ENCODE measurements at places on chromosomes 2 and 18.

GRCh38 chr2:33492399-33493134 is 16.1 kb downstream of the RASGRP3 start:
- DNase-seq = no peak

GRCh38 chr18:54254265-54254758 is 15.0 kb upstream of the POLI start:
- no peak for DNase-seq

DNA sequence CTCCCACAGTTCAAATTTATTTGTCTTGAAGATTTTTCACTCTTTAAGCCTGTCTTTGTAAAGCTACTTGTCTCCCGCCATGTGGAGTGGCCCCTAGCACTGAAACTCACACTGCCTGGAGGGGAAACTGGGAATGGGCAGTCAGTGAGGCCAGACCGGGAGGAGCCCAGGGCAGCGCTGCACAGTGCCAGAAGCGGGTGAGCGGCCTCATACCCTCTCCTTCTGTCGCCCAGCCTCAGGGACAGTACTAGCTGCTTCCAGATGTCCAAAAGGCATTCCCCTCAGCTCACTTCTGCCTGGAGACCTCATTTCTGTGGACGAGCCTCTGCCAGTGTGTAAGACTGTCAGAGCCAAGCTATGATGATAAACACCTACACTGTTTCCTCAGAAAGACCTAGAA is 79.9 kb downstream of the SEPTIN10 start:
- DNase-seq = no peak

GRCh38 chr18:52546686-52547346 is 206.8 kb downstream of the DCC start:
- DNase-seq = no peak

- DNase-seq = no peak
These were observed 1.1 kb downstream of the CHN1 start for GRCh38 chr2:175003875-175004729.

- no peak for DNase-seq
These were observed 41.2 kb downstream of the SAP130 start for GRCh38 chr2:127986548-127987079.

GRCh38 chr2:199108056-199108455 is 349.7 kb downstream of the SATB2 start:
- no peak for DNase-seq

DNA sequence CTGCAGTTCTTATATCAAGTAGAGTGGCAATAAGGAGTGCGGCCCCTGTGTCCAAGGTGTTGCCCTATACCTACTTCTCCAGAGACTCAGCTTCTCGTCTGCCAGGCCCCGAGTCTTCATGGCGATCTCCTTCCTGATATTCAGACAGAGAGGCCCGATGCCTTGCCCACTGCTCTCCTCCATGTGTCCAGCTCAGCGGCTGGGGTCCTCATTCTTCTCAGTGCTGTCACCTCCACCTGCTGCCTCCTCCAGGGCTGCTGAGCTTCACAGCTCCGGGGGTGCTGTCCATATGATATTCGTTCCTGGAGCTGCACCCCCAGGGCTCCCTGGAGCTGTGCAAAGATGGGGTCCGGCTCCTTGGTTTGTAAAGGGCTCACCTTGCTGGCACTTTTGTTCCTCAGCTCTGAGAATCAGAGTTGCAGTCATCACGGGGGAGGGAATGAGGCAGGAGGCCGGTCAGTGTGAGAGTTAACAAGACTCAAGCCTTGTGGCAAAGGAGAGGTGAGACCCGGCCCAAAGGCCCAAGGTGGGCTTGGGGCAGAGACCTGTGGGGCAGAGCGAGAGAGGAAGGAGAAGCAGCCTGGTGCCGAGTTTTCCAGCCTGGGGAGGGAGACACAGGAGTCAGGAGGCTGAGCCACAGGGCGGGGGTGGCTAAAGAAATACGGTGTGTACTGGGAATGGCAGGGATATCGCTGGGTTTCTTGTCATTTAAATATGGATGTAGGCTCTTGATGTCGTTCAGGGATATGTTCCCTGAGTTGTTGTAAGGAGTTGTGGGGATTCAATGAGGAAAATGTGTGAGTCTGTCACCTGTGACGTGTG is 120.6 kb downstream of the CTIF start:
- no peak for DNase-seq

GRCh38 chr2:219155054-219155644 is 5.5 kb downstream of the NHEJ1 start:
- peak; percentile 38 for DNase-seq

DNA sequence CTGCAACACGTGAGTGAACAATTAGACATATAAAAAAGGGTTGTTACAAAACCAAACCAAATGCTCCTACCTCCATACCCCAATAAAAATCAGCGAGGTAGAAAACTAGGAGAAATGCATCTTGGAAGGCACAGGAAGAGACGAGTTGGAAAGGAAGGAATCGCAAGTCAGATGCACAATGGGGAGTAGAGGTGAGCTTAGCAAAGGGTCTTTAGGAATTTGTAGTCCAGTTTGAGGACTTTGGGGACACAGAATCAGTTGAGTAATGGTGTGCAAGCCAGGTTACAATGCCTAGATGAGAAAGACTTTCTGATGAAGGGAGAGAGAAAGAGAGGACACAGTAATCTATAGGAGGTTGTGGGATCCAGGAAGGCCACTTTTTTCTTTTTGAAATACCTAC is 35.7 kb downstream of the XRCC5 start:
- no peak for DNase-seq

GRCh38 chr18:44724105-44724778 is 43.6 kb downstream of the SETBP1 start:
- peak; percentile 28 for DNase-seq

GRCh38 chr2:127124426-127124825 is 17.5 kb upstream of the BIN1 start:
- DNase-seq = no peak

- no peak for DNase-seq
These were observed 889.5 kb downstream of the EPHA4 start for GRCh38 chr2:220682616-220683015.

GRCh38 chr18:36702401-36703013 is 126.3 kb downstream of the TPGS2 start:
- no peak for DNase-seq

DNA sequence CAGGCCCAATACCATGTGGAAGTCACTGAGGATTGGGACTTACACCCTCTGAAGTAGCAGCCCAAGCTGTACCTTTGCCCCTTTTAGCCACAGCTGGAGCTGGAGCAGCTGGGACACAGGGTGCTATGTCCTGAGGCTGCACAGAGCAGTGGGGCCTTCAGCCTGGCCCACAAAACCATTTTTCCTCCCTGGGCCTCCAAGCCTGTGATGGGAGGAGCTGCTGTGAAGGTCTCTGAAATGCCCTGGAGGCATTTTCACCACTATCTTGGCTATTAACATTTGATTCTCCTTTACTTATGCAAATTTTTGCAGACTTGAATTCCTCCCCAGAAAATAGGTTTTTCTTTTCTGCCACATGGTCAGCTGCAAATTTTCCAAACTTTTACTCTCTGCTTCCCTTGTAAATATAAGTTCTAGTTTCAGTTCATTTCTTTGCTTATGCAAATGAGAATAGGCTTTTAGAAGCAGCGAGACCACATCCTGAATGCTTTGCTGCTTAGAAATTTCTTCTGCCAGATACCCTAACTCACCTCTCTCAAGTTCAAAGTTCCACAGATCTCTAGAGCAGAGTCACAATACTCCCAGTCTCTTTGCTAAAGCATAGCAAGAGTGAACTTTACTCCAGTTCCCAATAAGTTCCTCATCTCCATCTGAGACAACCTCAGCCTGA is 213.8 kb upstream of the MGAT5 start:
- no peak for DNase-seq

DNA sequence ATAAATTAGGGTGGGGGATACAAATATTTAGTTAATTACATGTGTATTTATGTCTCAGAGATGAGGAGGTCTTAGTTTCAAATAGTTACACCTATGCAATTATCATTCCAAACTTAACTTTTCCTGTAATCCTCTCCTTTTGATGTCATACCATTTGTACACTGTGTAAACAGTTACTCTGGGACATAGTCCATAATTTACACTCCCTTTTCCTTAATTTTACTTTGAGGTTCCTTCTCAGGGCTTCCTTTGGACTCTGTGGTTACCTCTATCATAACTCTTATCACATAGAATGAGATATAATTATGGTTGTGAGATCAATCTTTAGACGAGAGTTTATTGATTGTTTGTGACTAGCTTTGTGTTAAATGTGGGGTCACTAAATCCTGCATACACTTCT is 84.4 kb downstream of the DPP10 start:
- no peak for DNase-seq

GRCh38 chr2:71174207-71174606 is 43.8 kb downstream of the MPHOSPH10 start:
- no peak for DNase-seq

DNA sequence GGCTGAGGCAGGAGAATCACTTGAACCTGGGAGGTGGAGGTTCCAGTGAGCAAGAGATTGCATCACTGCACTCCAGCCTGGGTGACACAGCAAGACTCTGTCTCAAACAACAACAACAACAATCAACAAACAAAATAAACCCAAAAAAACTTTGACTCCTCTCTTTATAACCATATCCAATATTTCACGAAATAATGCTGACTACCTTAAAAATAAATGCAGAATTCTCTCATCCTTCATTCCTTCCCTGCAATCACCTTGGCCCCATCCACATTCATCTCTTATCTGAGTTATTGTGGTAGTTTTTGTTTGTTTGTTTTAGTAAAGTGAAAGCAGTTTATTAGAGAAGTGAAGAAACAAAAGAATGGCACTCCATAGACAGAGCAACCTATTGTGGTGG is 3.2 kb downstream of the PTPRN start:
- DNase-seq = no peak

DNA sequence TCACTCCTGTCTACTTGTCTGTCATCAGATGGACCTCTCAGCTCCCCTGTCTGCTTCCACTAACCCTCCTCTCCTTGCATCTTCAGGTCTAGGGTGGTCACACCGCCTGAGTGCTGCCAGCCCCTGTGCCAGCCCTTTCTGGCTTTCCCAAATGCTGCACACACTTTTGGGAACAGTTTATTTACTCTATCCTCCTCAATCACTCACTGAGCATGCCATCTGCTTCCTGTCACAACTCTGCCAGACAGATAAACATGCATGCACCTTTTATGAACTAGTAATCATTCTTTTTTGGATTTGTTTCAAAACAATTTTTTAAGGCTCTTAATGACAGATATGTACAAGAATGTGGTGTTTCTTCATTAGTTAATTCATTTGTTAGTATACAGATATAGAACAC is 56.3 kb upstream of the CCDC195 start:
- DNase-seq = no peak

- no peak for DNase-seq
These were observed 46.3 kb downstream of the MYO1B start for GRCh38 chr2:191291471-191291870.

DNA sequence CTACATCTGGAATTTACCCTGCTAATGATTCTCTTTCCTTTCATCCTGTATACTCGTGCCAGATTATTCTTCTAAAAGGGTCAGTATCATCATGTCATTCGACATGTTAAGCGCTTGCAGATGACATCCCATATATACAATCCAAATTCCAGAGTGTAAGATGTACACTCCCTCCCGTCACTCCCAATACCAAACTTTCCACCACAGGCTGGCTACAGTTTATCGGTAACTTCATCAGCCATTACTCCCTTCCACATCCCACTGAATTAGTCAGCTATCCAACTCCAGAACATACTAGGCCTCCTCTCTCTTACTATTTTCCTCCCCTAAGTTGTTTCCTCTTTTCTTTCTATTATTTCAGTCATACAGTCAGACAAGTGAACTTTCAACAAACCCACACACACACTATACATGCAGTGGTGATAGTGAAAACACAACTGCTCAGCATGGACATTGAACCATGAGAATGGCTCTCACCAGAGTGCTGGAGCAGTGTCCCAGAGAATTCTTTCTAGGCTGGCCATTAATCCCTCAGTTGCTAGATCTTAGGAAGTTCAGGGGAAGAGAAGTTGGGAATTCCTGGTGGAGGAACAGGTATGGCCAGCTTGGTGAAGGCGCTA is 10.6 kb upstream of the NMI start:
- no peak for DNase-seq

DNA sequence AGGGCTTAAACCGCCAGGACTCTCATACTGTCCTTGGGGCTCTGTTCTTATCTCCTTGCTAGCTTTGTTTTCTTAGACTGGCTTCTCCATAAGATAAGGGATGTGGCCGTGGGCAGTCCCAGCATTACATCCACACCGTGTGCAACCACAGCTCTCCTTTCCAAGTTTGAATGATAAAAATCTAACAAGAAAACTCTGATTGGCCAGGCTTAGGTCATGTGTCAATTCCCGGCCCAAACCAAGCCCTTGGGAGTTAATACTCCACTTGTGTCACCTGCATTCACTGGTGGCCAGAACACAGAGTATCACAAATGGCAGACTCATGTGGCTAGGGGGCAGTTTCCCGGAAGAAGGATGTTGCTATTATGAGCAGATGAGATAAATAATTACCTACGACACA is 43.2 kb upstream of the KDM3A start:
- no peak for DNase-seq

DNA sequence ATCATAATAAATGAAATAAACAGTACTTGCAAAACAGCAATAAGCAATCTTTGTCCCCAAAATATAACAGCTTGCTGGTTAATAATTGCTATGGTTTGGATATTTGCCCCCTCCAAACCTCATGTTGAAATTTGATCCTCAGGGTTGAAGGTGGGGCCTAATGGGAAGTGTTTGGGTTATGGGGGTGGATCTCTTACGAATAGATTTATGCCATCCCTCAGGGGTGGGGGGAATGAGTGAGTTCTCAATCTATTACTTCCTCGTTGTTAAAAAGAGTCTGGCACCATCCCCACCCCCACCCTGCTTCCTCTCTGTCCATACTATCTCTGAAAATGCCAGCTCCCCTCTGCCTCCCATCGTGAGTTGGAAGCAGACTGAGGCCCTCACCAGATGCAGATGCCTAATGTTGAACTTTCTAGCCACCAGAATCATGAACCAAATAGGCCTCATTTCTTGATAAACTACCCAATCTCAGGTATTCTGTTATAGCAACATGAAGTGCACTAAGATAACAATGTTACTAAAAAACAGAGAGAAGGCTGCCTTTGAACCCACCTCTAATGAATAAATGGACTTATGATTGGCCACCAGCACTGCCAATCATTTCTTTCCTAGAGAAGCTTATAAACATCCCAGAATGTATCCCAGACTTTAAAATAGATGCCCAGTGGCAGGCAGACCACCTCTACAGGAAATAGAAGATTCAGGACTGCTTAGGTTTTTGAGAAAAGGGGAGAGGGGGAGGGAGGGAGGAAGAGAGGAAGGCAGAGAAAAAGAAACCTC is 90.1 kb downstream of the ALPK2 start:
- no peak for DNase-seq

DNA sequence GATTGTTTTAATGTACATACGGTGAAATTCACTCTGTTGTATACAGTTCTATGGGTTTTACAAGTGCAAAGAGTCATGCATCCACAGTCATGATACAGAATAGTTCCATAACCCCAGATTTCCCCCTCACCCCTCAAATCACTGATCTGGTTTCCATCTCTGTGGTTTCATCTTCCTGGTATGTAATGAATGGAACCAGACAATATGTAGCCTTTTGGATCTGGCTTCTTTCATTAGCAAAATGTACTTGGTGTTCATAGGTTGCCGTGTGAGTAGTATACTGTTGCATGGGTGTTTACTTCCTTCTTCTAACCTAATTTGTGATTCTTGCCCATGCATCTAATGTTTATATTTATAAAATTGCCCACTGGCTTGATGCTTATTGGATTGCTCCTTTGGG is 298.7 kb upstream of the NRP2 start:
- no peak for DNase-seq
